NCI-H1105 treated with DMSO at 0.1 percent for 48 hours (cell line): ENCODE measurements at places on chromosomes 12 and 14.

DNA sequence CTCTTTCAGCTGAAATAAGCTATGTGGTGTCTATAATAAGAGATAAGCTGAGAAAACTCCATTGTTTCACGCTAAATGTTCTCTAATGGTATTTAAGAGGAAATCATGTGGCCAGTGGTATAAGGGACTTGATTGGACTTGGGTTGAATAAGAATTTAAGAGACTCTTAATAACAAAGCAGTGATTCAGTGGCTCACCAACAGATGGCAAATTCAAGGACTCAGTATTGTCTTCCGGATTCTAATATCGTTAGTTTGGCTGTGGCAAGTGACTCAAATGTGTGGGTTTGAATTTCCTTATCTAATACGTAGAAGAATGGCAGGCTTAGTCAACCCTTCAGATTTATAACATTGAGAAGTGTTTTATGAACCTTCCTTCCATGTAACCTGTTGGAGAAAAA, 49.1 kb upstream of the KCNH3 start:
- DNase-seq, result no peak

DNA sequence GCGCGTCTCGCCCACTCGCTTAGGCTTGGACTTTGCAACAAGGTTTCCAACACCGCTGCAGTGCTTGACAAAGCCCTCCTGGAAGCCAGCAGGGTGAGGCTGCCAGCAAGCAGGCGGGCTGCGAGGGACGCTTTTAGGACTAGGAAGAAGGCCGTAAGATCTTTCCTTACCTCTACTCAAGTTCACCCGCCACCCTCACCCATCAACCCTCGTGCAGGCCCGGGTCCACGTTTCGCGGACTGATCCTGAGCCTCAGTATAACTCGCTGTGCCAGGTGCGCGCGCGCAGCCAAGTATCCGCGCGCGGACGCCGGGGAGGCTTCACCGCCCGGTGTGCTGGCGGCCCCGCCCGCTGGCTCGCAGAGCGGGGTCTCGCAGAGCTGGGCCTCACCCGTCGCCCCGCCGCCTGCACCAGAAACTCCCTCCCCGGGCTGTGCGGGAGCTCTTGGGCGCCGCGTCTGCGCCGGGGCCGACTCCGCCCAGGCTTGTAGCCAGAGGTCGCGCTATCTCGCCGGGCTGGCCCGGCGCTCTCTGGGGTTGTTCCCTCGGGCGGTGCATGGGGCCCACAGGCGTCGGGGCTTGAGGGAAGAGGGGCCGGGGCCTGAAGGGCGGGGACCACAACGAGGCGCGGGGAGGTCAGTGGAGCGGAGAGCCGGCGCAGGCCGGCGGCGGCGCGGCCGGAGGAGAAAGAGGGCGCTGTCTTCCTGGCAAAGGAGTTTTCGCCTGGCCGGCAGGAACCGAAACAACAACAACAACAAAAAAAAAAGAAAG, 7.6 kb upstream of the SIX1 start:
- peak; percentile 88 for DNase-seq

DNA sequence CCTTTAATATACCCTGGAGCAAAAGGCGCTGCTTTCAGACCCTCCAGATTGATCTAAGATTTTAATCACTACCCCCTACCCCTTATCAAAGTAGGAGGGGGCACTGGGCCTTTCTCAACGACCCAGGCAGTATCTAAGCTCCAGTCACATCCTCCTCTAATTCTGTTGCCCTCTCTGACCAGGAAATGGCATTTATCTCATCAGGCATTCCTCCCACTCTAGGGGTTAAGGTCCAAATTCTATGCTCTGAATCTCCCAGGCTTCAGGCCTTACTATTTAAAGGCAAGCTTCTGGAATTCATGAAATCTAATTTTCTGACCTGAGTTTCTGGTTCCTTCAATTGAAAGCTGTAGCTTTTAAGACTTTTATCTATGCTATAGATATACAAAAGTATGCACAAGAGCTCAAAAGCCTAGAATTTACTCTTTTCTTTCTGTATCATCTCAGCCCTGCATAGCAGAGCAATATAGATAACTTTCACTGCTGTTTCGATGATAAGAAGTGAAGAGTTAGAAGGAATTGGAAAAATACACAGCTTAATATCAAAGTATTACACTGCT, 622.9 kb downstream of the RPS29 start:
- no peak for DNase-seq

GRCh38 chr12:48191096-48191495, 7.7 kb downstream of the CCDC184 start:
- no peak for DNase-seq

DNA sequence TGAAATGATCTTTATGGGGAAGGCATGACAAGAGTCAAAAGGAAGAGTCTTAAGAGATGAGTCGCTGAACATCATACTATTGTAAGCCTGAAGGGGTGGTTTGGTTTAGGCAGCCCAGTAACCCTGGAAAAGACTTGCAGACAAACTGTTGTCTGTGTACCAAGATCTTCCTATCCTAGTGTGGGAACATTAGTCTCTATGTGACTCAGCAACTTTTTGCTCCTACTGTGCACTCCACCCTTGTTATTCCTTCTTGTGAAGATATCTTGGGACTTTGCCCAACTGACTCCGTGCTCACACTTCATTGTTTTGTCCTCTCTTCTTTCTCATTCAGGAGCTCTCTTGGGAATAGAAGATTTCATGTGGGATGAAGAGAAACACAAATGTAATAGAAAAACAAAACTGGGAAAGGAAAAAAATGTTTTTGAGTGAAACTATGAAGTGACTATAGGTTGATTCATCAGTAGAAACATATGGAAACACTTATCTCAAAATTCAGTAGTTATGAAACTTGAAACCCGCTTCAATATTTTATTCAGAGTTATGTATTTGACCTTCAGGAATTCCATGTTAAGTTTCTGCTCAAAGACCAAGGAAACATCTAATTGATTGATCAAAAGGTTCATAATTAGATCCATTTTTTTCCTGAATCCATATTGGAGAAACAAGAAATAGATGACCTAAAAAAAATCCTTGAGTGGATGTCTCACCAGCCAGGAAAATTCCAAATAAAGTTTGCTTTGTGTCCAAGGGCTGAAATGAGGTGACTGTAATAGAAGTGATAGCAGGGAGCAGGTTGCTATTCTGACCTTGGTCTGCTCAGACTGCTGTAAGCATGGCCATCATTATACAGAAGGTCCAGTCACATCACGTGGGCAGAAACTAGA, 67.2 kb downstream of the BTG1 start:
- DNase-seq, result no peak

DNA sequence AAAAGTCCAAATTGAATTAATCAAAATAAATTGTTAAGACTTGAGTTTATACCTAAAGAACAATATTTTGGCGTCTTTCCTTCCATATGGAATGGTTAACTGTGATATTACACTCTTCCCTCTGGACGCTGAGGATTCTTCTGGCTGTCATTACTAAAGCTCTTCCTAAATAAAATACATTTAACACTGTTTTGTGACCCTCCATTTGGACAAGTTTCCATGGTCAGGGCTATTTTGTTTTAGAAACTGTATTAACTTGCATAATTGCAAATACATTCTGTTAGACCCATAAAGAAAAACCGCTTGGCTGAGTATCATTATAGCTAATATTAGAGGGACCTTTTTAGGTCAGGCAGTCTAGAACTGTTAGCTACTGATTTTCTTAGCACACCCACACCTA, 87.4 kb downstream of the NAV3 start:
- DNase-seq, result no peak

DNA sequence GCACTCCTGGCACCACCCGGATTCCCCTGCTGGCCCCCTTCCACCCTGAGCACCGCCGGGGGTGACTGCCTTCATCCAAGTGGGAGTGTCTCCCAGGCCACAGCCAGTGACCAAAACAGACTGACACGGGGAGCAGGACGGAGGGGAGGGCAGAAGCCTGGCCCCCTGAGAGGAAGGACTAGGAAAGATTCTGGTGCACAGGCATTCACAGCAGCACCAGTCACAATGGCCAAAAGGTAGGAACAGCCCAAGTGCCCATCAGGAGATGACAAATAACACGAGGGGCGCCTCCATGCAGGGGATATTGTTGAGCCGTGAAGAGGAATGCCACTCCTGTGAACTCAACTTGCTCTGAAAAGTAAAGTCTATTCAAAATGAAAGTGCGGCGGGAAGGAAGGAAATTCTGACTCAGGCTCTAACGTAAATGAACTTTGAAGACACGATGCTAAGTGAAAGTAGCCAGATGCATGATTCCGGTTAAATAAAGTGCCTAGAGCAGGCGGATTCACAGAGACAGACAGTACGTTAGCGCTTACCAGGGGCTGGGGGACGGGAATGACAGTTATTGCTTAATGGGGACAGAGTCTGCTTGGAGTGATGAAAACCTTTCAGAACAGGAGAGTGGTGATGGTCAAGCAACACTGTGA, 146.1 kb upstream of the NCOR2 start:
- DNase-seq, result no peak

DNA sequence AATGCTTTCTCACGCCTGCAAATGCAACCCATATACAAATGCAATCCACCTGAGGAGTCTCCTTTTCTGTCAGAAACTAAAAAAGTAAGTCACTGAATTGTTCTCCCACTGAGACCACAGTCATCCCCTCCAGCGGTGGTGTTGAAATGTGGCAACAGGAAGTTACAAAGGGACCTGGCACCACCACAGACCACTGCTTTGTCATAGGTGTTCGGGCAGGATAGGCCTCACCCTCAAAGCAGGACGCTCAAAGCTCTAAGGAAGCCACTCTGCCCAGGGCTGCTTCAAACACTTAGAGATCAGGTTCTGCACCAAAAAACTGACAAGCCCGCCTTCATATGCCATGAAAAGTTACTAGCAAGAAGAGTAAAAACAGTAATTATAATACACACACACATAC, 11.3 kb downstream of the PHLDA1 start:
- no peak for DNase-seq

- DNase-seq, result no peak
These were observed 153.4 kb downstream of the PIK3C2G start for GRCh38 chr12:18414671-18415070.

GRCh38 chr12:52590021-52590420, 11.2 kb downstream of the KRT72 start:
- no peak for DNase-seq

- peak; percentile 99 for DNase-seq
These were observed 29.0 kb downstream of the ATF7IP start for GRCh38 chr12:14394317-14395073.
